Aorta (tissue), 5 donors: ENCODE measurements at places on chromosomes 6 and 20.

GRCh38 chr6:168609914-168610490 is 169.0 kb downstream of the SMOC2 start:
- peak; percentile 10 for DNase-seq

DNA sequence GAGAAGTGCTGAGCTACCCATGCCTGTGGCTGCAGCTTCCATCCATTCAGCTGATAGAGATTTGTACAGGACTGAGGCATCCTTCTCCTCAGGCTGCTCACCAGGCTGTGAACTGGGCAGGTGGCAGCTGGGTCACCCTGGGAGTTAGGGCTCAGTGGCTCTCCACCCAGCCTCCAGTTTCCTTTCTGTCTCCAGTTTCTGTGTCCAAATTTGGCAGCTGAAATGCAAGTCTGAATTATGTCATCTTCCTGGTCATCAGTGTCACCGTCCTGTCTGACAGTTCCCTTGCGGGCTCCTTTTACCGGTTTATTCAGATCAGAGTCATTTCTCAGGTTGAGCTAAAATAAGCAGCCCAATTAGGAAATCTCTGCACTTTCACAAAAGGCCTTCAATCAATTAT is 93.3 kb downstream of the EDN1 start:
- DNase-seq = no peak

DNA sequence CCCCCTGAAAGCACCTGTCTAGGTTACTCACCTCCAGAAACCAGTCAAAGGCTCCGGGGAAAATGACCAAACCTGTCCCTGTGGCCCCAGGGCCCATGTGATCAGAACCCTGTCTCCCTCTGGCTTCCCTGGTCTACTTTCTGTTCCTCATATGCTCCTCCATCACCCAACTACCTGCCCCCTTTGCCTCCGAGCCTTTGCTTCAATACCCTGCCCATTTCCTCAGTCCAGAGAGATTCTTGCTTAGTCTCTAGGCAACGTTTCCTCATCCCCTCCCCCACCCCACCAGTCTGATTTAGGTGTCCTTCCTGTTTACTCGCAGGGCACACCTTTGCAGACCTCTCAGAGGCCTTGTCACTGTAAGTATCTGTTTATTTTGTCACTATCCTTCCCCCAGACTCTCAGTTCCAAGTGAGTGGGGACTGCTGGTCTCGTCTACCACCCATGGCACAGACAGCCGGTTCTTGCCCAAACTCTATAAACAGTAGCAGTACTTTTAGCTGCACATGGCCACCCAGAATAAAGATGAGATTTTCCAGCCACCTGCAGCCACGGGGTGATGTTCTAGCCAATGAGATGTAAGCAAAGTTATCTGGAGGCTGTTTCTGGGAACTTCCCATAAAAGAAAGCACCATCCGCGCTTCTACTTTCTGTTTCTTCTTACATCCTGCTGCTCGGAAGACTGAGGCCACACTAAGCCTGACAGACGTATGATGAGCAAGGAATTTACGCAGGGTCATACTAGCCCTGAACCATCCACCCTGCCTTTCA is 13.3 kb downstream of the ELOVL5 start:
- DNase-seq = no peak

DNA sequence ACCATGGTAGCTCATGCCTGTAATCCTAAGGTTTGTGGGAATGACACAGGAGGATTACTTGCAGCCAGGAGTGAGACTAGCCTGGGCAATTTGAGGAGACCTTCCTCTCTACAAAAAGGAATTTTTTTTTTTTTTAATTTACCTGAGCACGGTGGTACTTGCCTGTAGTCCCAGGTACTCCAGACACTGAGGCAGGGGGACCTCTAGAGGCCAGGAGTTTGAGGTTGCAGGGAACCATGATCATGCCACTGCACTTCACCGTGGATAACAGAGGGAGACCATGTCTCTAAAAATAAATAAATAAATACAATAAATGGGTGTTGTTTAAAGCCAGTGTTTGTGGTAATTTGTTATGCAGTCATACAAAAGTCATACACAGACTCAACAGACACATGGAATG is 2.4 kb upstream of the HLA-F start:
- DNase-seq = no peak

DNA sequence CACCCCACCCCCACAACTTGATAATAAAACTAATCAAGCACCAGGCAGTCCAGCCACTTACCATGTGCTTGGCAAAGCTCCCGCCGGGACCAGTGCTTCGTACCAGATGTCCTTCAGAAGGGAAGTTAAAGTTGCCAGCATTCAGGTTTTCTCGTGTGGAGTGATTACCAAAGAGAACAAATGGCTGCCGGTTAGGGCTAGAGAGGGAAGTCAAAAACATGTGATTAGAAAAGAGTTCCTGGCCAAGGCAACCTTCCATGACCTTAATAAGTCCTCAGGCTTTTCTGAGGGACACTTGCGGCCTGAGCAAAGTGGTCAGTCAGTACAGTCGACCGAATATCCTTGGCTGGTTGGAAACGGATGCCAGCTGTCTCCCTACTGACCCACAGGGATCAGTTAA is 67.0 kb downstream of the DNAAF9 start:
- no peak for DNase-seq

DNA sequence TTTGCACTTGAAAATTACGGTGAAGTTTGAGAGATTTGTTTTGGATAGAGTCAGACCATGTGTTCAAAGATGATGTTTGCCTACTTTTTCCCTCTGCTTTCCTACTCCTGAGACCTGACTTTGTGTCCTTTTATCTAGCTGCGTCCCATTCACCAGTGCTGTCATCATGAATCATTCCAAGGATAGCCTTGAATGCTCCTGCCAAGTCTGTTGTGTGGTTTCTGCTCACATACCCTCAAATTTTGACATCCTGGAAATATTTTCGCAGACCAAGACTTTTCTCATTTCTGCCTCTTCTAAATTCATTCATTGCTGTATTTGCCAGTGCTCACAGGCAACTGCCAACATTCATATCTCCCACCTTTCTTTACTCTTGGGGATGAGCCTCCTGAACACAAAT is 175.9 kb upstream of the SCGN start:
- DNase-seq = no peak

DNA sequence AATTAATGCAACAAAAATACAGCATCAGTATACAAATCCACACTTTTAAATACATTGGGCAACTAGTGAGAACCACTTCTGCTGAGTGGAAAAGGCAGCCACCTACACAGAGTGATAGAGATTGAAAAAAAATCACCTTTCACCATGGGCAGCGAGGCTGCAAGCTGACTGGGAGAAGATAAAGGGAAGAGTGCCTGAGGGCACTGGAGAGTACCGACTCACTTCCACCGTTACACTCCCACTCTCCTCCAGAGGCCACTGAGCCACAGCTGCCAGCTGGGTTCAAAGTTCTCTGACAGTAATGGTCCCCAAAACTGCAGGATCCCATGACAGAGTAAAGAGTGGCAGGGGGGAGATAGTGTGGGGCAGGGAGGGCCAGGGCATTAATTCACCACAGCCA is 24.1 kb downstream of the PXT1 start:
- no peak for DNase-seq

DNA sequence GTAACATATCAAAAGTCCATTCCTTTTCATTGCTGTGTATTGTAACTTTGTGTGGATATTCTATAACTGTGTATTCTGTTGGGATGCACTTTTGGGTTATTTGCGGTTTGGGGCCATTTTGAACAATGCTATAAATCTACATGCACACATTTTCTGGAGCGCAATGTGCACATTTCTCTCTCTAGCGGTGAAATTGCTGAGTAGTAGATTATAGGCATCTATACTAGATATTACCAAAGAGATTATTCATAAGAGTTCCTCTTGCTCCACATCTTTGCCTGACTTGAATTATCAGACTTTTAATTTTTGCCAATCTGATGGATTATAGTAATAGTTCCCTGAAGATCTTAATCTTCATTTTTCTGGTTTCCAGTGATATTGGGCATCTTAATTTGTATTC is 18.3 kb upstream of the FRK start:
- DNase-seq = no peak

GRCh38 chr6:131787079-131787478 is 20.7 kb upstream of the ENPP1 start:
- DNase-seq = no peak

GRCh38 chr20:300345-300990 is 3.1 kb downstream of the ZCCHC3 start:
- peak; percentile 15 for DNase-seq

DNA sequence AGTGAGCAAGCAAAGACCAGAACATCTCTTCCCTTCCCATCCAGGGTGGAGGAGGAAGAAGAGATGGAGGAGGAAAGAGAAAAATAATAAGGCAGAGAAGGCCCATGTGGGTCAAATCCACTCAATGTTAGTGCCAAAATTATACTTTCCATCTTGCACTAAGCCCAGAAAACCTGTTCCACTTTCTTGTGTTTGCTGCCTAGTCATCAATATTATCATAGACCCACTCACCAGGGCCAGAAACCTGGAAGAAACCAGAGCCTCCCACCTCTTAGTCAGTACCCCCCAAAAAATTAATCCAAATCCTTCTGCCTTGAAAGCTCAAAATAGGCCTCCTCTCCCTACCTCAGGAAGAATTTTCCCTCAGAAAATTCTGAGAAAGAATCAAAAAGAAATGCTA is 171.1 kb downstream of the SOD2 start:
- DNase-seq = no peak

DNA sequence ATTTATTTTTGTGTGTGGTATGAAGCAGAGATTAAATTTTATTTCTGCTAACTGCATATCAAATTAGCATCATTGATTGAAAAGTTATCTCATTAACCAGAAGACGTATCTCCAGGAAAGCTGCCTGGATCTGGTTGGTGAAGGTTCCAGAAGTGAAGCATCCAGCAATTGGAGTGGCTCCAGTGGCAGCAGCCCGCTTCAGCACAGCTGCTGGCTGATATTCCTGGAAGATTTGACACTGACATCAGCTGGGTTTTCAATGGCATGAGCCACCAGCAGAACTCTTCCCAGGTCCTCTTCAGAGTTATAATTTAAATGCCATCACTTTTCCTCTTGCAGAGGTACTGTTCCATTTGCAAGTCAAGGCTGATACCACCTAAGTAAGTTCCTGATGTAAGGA is 363.5 kb downstream of the BCKDHB start:
- DNase-seq = no peak

DNA sequence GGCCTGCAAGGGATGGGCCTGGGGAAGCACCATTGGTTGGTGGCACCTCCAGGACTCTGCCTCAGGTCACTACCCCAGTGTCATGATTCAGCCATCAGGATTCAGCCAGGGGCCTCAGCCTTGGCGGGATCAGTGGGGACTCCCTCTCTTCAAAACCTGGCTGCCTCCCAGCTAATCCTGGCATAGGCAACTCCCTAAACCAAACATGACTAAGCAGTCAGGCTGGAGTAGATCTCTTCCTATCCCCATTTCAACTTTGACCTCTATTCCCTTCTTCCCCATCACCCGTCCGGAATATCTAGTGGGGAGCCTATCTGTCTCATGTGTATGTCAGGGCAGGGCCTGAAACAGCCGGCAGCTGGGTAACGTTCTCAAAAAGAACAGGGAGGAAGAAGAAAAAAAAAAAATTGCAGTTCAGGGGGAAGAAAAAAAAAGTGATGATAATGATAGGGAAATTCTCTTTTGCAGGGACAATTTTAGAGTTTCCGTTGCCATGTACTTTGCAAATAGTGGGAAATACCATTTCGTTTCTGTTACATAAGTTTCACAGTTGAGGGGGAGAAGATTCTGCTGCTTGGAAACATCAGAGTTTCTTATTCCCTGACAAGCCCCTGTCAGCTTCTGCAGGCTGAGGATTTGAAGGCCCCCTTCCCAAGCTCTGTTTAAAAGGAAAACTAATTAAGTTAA is 4.1 kb upstream of the PREX1 start:
- peak; percentile 84 for DNase-seq

- DNase-seq = no peak
Measured at GRCh38 chr6:156613996-156614395, 163.2 kb upstream of the ARID1B start.

DNA sequence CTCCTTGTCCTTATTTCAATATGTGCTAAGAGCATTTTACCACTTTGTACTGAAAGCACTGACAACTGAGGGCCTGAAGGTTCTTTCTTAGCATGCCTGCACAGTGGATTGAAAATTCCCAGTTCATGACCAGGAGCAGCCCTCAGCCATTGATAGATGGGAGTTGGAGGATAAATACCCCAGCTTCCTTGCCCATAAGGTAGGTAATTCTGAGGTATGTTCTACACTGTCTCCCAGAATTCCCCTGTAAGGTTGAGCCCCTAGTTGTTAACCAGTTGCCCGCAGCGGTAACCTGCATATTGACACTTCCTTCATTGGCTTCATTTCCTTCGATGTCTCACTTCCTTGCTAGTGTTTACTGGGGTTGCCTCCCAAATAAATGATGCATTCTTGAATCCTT is 162.0 kb downstream of the CDC5L start:
- DNase-seq = no peak

DNA sequence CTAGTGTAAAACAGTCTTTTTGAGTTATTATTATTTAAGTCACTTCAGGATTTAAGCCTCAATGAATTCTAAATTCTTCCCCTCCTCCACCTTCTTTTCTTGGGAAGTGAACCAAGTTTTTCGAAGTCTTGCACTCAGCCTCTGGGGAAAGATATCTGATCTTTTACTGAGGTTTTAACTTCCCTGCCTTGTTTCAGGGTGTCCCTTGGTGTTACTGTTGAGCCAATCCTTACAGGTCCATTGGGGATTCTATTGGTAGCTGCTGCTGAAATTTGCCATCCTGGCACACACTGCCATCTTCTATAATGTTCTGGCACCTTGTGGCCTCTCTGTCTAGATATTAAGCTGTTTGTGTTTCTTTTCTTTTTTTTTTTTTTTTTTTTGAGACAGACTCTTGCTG is 31.7 kb downstream of the BEND6 start:
- no peak for DNase-seq
